ENCODE measurements at places on chromosomes 7 and 10. TPM values are rescaled to one million over a fixed set of nuclear protein-coding genes. Genes with fewer than 3 reads are reported as not detected.

GRCh38 chr10:59847326-59847725 lies 59.0 kb downstream of the CCDC6 start:
- no peak for DNase-seq

Gene OPN1SW
- not detected for total RNA-seq

Gene GPER1
- total RNA-seq: 4.6 TPM

DNA sequence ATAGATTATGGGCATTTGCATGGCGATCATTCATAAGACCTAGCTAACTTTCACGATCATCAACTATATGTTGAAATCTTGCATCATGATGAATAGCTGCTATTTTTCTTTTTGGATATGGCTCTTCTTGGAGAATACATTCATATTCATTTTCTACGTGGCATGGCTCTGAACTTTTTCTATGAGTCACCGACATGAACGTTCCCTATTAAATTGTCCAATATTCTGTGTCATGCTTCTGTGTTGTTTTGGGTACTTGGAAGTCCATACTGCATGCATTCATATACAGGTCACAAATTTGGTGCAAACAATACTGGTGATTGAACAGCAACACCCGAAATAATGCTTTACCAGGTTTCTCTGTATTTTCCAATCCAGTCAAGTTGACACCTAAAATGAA lies 37.9 kb upstream of the ANKRD1 start:
- no peak for DNase-seq

Gene CRHR2
- total RNA-seq: 0.22 TPM

- DNase-seq: no peak
Measured at GRCh38 chr10:14585287-14586193, 189.2 kb downstream of the FAM107B start.

Gene SLC18A3
- not detected for total RNA-seq

Gene IKZF1
- 9.7 TPM for total RNA-seq

Gene ANKRD61
- total RNA-seq: not detected

- no peak for DNase-seq
Measured at GRCh38 chr10:22491931-22492615, 146.8 kb downstream of the SPAG6 start.

- DNase-seq: no peak
Measured at GRCh38 chr10:33271969-33272583, 62.4 kb downstream of the NRP1 start.

Gene RBP4
- total RNA-seq: 16.2 TPM

Gene CRTAC1
- 5.6 TPM for total RNA-seq

DNA sequence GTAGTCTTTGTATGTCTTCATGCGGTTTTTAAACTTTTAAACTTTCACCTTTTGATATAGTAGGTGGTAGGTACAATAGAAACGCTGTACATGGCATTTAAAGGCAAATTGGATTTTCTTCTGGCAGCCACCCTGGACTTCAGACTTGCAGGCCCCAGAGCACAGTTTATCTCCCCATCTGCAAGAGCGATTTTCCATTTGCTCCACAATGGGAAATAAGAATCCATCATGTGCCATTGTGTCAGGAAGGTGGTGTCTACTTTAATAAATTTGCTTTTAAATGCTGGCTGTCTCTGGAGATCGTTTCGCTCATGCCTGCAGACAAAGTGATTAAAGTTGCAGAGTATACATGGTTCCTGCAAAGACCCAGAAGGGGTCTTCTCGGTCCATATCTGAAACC lies 38.9 kb downstream of the UNC5B start:
- DNase-seq: no peak

DNA sequence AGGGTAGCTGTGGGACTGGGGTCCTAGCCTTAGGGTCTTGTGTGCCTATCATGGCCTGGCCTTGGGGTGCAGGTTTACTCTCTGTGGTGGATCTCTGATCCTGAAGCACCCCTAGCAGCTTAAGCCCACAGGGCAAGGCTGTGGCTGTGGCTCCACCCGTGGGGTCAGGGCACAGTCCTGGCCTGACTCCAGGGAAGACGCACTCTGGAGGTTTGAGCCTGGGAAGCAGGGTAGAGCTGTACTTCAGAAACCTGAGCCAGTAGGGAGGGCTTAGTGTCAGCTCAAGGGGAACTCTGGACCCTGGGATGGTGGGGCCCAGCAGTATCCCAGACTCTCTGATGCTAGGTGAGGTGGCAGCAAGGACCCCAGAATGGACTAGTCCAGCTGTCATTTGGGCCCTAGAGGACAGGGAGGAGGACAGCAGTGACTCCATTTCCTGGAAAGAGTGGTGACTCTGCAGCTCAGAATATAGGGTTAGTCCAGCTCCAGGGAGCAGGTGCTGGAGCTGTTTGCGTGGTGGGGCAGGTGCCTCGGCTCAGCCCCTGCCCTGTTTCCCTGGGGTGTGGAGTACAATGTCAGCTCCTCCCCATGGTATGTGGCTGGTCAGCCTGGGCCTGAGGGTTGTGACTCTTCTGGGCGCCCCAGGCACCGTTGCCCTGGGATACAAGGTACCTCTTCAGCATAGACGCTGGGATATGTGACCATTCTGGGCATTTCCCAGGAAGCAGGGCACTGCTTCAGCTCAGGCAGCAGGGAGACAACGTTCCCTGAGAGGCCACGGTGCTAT lies 15.8 kb downstream of the GTPBP4 start:
- no peak for DNase-seq

- no peak for DNase-seq
Measured at GRCh38 chr7:1521456-1521855, 9.0 kb upstream of the MAFK start.

Gene MYH16
- not detected for total RNA-seq

DNA sequence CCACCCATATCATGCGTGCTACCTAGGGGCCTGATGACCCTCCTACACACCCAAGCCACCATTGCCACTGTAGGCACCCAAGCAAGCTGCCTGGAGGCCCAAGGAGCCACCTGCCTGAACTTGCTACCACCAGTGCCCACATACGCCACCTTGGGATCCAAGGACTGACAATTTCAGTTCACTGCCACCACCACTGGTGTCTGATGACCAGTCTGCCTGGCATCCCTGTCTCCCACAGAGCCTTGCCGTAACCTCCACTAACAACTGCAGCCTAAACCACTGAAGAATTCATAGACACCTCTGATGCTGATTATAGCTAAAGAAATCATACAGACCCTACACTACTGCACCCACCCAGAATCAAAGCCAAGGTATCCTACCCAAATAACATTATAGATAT lies 58.8 kb downstream of the TMEM178B start:
- no peak for DNase-seq

Gene BTBD16
- not detected for total RNA-seq

Gene CYP26C1
- total RNA-seq: not detected

GRCh38 chr7:84060760-84061261 lies 133.8 kb downstream of the SEMA3A start:
- no peak for DNase-seq

Gene KAZALD1
- total RNA-seq: 7.5 TPM

Measured in right atrium auricular region (tissue), 2 donors.